ENCODE measurements at places on chromosomes 1 and 21. TPM values are rescaled to one million over a fixed set of nuclear protein-coding genes. Genes with fewer than 3 reads are reported as not detected.

DNA sequence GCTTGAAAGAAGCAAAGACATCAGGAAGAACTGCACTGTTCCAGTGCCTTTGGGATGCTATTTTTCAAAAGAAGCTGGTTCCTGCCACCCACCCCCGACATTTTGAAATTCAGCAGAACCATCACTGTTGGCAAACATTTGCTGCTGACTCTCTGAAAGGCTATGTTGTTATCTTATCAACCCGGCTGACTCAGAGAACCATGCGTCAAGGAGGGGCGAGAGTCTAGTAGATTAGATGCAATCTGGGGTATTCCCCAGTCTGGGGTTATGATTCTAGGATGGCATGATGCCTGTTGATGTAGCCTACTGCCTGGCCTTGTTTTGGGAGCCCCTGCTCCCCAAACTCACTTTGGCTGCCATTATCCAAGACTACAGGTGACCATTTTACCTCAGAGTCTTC is 267.8 kb upstream of the RUNX1 start:
- DNase-seq = no peak

DNA sequence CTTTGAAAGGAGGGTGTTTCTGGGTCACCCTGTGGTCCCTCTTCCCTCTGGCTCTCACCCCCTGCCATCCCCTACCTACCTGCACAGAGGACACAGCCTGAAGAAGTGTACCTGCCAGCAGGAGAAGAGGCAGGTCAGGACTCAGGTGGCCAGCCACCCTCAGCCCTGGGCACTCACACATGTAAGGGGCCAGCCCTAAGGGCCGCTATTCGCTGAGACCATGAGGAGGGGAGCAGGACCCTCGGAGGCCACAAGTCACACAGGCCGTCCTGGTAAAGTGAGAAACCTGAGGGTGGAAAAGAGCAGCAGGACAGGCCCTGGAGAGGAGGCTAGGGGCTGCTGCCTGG is 1.2 kb downstream of the ZNF692 start:
- no peak for DNase-seq

- no peak for DNase-seq
Measured at GRCh38 chr1:43651902-43652301, 2.0 kb downstream of the KDM4A start.

DNA sequence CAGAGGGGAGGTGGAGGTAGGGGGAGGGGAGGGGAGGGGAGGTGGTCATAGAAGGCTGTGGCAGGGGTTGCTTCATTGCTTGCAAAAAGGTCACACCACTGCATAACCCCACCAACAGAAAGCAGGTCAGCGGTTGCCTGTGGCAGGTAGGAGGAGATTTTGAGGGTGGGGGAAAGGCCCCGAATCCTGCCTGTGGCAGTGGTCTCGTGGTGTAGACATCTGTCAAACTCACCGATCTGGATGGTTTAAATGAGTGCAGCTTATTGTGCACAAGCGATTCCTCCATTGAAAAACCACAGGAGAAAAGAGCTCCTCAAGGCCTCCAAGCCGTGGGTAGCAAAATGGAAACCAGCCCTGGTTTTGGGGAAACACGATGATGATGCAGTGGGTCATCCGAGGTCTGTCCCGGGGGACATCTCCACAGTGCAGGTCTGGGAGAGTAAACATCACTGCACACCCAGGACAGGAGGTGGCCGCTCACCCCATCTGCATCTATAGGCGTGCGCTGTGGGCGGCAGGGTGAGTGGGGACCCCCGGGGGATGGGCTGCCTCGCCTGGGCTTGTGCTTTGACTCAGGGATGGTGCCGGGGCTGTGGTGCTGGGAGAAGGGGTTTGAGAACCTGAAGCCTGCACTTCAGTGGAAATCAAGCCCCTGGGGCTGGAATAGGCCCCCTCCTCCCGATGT is 112.3 kb downstream of the CRYAA start:
- DNase-seq = no peak

GRCh38 chr1:90262791-90263190 is 267.9 kb downstream of the ZNF326 start:
- no peak for DNase-seq

DNA sequence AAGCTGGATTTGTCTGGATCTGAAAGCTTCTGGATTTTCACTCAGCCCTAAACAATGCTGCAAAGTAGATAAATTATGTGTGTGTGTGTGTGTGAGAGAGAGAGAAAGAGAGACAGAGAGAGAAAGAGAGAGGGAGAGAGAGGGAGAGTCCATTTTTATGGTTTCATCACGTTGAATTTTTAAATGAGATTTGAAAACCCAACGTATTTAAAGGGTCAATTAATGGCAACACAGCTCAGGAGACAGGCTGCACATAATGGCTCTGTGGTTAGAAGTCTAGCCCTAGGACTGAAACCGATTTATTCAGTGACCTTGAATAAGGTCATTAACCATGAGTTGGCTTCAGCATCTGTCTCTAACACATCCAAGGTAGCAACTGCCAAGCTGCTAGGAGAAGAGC is 35.3 kb upstream of the FMN2 start:
- DNase-seq = no peak

DNA sequence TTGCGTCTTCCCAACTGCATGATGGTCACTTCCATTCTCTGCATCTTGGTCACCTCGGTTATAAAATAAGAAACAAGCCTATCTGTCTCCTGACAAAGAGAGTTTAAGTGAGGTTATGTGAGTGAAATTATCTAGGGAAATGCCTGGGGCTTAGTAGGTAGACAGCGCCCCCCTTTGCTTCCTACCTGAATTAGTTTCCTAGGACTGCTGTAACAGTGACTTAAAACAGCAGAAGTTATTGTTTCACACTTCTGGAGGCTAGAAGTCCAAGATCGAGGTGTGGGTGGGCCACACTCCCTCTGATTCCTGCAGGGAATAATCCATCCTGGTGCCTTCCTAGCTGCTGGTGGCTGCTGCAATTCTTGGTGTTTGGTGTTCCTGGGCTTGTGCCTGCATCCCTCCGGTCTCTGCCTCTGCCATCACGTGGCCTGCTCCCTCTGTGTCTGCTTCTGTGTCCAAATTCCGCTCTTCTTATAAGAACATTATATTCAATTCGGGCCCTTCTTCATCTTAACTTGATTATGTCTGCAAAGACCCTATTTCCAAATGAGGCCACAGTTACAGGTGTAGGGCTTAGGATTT is 92.6 kb downstream of the IGSF21 start:
- DNase-seq = no peak

- DNase-seq = no peak
Measured at GRCh38 chr1:246790364-246790763, 66.2 kb downstream of the SCCPDH start.

DNA sequence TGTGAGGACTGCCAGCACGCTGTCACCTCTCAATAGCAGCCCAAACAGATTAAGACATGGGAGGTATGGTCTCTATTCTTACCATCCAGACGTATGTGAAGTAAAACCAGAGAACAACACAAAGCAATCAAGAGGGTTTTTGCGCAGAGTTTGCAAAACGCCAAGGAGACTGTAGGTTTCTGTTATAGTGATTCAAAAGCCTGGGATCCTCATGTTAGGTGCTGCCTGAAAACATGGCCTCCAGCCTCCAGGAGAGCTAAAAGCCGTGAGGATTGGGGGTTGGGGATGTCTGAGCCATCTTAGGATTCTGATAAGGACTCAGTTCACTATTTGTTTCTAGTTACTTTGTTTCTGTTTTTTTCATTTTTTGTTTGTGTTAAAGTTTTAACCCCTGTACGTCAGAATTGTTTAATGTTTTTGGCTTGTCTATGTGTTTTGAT is 4.2 kb upstream of the CCT8 start:
- peak; percentile 45 for DNase-seq

The BATF3 gene
- total RNA-seq = 9.5 TPM

The RAB13 gene
- total RNA-seq = 102 TPM

The TMEM82 gene
- total RNA-seq = not detected
